ENCODE measurements at places on chromosomes 11 and 22.

- DNase-seq = no peak
Measured at GRCh38 chr11:44591557-44591956, 26.1 kb downstream of the CD82 start.

- DNase-seq = no peak
Measured at GRCh38 chr22:40432625-40433024, 62.2 kb downstream of the SGSM3 start.

DNA sequence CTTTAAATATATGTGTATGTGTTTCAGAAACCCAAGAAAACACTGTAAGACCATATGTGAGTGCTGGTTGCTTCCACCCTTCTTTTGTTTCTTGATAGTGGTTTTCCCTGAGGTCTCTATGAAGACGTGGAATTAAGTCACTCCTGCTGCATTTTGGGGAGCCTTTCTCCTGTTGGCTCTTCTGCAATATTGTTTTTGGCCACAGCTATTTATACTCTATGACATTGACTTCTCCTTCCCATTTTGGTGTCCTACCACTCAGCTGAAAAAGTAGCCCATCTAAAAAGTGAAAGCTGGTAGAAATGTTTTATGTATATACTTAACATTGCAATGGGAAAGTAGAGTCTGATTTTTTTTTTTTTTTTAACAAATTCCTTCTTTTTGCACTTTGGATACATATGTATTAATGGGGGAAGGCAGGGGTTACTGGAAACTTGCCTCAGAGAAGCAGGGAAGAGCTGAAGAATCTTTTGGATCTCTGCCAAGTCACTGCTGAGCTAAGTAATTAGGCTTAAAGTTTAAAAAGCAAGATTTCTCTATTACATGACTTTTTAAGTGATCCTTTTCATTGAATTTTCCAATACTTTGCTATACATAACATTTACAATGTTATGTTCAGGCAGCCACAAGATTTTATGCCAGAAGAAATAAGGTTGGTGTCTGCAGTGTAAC is 1.8 kb downstream of the TTC17 start:
- no peak for DNase-seq

DNA sequence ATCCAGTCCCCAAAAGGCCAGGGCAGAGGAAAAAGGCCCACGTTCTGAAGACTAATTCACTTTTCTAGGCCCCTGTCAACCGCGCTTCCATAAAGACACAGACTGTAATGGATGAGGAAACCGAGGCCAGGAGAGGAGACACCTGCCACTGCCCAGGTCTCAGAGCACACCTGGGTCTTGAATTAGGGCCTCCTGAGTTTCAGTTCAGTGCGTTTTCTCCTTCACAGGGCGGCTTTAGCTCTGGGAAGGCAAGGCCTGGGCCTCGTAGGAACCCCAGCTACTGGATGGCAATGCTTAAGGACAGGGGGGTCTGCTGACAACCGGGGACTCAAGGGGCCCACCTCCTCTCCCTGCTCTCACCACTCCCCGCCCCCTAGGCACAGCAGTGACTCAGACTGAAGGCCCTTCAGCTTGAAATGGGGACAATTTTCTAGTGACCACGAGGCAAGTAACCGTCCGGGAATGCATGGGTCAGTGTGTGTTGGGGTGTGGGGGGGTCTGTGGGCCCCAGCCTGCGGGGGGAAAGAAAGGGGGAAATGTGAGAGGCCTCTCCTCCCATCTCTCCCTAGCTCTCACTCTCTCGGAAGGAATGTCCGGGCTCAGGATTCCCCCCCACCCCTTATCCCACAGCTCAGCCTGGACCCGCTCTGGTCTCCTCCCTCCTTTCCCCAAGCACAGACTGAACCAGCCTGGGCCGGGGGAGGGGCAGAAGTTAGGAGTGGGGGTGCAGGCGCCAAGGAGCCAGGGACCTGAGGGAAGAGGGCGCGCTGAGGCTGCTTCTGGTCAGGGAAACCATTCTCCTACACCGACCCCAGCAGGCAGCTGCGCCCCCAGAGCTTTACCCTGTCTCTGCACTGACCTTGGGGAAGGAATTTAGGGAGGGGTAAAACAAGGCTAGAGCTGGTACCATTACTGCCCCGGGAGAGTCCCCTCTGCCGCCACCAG is 17.2 kb downstream of the CREB3L1 start:
- no peak for DNase-seq

DNA sequence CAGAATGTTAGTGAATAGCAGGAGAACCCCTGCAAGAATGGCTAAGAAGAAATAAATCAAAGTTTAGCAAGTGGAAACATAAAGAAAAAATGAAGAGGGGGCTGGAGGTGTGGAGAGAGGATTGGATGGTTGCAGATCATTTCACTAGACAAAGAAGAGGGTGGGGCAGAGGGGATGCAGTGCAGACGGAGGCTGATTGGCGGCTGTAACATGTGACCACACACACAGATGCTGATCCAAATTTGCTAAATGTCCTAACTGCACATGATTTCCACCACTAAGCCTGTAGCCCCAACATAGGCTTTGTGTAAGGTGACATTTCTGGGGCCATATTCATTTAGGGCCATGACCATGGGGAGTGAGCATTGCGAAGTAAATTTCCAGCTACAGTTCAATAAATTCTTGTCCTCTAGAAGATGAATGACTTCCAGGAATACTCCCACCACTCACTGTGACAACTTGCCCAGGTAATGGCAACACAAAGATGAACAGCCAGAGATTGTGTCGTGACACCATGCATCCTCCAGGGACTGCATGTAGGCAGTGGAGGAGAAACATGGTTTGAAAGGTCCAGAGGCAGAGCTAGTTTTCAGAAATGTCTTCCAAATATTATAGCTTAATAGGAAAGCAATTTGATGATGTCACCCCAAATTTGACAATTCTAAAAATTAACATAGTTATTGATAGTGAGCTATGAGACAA is 6.8 kb downstream of the KRTAP5-11 start:
- DNase-seq = no peak

- no peak for DNase-seq
Measured at GRCh38 chr22:24096758-24097115, 84.5 kb upstream of the SUSD2 start.

DNA sequence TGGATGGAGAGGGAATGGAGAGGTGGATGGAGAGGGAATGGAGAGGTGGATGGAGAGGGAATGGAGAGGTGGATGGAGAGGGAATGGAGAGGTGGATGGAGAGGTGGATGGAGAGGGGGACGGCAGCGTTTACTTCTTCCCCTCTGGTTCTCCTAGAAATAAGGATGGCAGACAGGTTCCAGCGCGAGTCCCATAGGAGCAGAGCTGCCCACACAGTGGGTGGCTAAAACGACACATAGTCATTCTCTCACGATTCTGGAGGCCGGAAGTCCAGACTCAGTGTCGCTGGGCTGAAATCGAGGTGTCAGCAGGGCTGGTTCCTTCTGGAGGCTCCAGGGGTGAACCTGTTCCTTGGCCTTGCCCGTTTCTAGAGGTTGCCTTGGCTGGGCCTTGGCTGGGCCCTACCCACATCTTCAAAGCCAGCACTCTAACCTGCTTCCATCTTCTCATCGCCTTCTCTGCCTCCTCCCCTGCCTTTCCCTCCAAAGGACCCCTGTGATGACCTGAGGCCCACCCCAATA is 12.7 kb upstream of the CTSD start:
- DNase-seq = no peak

DNA sequence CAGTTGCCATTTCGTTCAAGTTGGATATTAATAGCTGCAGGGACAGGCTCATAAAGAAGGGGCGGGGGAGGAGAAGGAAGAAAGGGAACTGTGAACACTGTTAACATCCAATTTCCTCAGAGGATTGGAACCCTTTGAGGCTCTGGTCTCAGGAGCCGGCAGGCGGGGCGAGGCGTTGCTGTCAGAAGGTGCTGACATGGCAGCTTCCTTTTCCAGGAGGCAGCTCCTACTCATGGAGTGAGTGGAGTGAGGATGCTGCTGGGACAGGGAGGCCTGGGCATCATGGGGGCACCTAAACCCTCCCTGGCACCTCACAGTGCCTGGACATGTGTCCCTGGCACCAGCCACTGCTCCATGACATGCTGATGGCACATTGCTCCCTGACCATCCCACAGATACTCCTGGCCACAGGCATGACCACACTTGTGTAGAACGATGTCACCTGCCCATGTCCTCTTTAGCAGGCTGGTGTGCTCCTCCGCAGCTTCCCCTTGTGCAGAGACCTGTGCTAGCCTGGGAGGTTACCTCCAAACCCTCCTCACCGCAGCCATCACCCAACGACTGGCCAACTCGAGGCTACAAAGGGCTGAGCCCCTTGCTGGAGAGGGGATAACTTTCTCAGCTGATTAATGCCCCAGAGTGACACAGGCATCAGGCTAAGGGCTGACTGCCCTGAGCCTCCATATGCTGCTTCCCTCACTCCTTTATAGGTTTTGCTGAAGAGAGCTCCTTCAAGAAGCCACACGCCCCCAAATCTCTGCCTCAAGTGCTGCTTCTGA is 79.6 kb upstream of the NECTIN1 start:
- DNase-seq = no peak

- no peak for DNase-seq
Measured at GRCh38 chr11:1285316-1285744, 24.1 kb downstream of the TOLLIP start.

GRCh38 chr11:45541693-45542434 is 123.6 kb downstream of the CHST1 start:
- no peak for DNase-seq

DNA sequence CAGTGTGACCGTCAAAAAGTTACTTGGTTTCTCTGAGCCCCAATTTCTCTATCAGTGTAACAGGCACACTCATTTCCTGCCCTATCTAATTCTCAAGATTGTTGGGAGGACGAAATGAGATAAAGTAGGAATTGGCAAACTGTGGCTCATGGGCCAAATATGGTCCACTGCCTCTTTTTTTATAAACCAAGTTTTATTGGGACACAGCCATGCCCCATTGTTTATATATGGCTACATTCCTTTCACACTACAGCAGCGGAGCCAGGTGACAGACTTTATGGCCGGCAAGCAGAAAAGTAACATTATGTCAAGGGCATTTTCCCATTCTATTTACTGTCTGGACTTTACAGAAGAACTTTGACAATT is 116.7 kb upstream of the TIMP3 start:
- no peak for DNase-seq

Measured in activated T-helper 1 cell treated with Interleukin-2 at 50 U/mL for 16 hours (primary cell).